ENCODE measurements at places on chromosomes 11 and 22.
A peak's percentile ranks its signal among the peaks of the same experiment; 100 is the strongest.

DNA sequence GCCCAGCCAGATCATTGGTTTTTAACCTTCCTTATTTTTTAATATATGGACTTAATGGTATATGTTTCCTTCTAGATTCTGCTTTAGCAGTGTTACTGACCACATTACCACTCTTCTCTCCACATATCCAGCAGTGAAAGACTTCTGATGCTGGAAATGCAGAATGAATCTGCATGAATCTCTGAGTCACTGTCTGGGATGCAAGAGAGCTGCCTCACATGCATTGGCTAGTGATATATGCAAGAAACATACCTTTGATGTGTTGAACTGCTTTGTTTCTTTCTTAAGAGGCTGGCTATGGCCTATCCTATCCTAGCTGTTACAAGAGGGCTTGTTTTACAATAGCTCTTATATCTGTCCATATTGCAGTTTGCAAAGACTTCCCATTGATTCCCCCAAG is 16.6 kb upstream of the AMPD3 start:
- no peak for DNase-seq

GRCh38 chr11:57262157-57262556 is 25.1 kb upstream of the APLNR start:
- no peak for DNase-seq

- DNase-seq = no peak
Observed at GRCh38 chr11:30753994-30754393, 167.8 kb upstream of the MPPED2 start.

DNA sequence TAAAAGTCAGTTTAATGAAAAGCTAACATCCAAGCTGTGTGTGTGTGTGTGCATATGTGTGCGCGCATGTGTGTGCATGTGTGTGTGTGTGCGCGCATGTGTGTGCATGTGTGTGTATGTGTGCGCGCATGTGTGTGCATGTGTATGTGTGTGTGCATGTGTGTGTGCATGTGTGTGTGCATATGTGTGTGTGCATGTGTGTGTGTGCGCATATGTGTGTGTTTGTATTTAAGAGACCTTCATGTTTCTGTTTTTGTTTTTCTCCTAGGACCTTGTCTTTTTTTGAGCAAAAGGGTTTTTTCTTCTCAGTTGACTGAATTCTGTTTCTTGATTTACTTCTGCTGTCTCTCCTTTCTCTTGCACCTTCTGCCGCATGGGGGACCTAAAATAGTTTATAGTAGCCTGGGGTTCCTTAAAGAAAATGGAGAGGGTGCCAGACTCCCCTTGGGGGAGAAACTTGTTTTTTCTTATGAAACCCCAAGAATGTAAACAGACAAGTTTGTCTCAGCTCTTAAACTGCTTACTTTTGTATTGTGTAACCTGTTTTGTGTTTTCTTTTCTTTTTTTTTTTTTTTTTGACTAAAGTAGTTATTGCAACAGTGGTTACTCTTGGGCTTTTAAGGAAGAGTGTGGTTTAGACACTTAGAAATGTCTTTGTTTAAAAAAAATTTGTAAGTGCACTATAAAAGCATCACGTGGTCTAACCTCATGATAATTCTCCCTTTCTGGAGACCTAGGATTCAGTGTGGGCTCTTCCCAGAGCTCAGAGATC is 53.0 kb downstream of the OSBPL5 start:
- DNase-seq = no peak

DNA sequence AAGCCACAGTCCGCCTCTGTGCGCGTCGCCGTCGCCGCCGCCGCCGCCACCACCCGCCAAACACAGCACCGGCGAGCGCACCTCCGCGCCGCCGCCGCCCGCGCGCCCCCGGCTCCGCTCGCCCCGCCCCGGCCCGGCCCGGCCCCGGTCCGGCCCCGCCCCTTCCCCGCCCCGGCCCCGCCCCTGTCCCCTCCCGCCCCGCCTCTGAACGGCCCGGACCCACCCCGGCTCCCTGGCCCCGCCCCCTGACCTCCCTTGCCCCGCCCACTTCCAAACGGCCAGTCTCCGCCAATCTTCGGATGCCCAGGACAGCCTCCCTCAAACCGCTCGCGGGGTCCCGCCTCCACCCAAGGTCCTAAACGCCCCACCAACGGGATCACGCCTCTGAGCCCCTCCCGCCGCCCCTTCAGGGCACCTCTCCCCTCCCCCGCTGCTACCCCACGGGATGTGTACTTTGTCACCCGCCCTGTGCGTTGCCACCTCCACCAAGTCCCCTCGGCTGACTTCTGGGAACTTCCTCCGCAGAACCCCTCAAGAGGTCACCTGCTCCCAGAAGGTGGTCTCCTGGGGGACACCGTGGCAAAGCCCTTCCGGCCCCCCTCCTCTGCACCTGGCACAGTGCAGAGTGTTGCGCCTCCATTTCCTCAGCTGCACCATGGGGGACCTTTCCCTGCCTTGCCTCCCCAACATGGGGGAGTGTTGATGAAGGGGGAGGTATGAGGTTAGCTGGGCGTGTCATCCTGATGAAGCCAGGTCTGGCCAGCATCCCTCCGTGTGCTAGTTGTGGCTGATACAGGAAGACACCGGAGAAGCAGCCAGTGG is at the start of gene KIAA0930:
Gene KIAA0930 (minus strand): TSS at position 85 of the 822 bp plus-strand sequence. CDS start 191 bp downstream, outside the sequence.
- DNase-seq = peak; percentile 64

DNA sequence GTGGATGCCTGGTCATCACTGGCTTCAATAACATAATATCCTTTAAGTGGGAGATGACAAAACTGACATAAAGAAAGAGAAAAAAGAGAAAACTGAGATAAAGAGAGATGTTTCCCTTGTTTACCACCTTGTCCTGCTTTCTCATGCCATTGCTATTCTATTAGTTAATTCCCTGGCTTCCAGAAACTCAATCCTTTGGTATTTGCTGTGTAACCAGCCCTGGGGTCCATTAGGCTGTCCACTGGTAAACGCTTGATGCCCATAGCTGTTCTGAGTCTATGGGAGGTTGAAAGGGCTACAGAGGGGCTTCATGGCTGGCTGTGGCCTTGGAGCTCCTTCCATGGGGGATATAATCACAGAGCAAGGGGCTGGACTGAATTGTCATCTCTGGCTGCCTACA is 243.4 kb upstream of the PLET1 start:
- DNase-seq = no peak

DNA sequence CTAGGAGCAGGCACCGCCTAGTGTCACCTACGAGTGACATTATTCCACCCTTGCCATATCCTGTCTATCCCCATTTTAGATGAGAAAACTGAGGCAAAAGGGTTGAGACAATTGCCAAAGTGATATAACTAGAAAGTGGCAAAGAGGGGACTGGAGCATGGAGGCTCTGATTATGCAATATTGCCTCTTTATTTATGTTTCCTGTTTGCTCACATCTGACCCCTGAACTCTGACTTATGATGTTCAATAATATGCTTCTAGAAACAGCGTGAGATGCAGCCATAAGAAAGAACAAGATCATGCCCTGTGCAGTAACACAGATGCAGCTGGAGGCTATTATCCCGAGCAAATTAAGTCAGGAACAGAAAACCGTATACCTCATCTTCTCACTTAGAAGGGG is 7.7 kb downstream of the ELF5 start:
- DNase-seq = no peak

All from stimulated activated CD8-positive, alpha-beta memory T cell treated with anti-CD3 and anti-CD28 coated beads, Interleukin-7, amount 100 ng/mL, for 1 hour (primary cell).